Activated naive CD8-positive, alpha-beta T cell treated with anti-CD3 and anti-CD28 coated beads for 36 hours (primary cell): ENCODE measurements at places on chromosomes 6 and 20.

- peak; percentile 50 for DNase-seq
Observed at GRCh38 chr20:5996765-5997164, 46.3 kb downstream of the MCM8 start.

- no peak for DNase-seq
Observed at GRCh38 chr6:47670851-47671250, 27.5 kb upstream of the ADGRF4 start.

- DNase-seq = no peak
Observed at GRCh38 chr20:49868964-49869363, 46.4 kb downstream of the SPATA2 start.

DNA sequence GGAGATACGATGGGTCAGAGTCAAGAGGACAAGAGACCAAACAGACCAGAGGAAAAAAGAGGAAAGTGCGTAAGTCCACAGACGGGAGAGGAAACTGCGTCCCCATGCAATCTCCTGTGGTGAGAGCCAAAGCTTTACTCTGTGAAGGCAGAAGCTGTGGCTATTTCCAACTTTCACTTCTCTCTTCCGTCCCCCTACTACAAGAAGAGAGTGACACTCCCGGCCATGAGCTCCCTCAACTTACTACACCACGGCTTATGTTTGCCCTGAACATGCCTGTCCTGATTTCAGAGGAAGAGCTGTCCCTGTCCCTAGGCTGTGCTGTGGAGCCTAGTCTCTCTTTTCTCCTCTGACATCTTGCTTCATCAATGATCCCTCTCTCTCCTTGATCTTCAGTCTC lies 11.5 kb upstream of the SSR1 start:
- DNase-seq = no peak

- DNase-seq = no peak
Observed at GRCh38 chr6:7685276-7685675, 40.6 kb upstream of the BMP6 start.

DNA sequence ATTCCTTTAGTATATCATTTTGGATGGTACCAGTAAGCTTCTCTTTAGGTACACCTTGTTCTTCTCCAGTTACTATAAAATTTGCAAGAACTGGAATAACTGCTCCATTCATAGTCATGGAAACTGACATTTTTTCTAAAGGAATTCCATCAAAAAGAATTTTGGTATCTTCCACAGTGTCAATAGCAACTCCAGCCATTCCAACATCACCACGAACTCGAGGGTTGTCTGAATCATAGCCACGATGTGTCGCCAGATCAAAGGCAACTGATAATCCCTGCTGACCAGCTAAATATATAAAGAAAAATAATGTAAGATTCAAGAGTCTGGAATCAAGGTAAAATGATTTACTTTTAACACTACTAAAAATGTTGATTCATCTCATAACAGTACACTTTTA lies 5.3 kb downstream of the MMUT start:
- no peak for DNase-seq

- no peak for DNase-seq
Observed at GRCh38 chr20:59005523-59006166, 1.4 kb downstream of the CTSZ start.

DNA sequence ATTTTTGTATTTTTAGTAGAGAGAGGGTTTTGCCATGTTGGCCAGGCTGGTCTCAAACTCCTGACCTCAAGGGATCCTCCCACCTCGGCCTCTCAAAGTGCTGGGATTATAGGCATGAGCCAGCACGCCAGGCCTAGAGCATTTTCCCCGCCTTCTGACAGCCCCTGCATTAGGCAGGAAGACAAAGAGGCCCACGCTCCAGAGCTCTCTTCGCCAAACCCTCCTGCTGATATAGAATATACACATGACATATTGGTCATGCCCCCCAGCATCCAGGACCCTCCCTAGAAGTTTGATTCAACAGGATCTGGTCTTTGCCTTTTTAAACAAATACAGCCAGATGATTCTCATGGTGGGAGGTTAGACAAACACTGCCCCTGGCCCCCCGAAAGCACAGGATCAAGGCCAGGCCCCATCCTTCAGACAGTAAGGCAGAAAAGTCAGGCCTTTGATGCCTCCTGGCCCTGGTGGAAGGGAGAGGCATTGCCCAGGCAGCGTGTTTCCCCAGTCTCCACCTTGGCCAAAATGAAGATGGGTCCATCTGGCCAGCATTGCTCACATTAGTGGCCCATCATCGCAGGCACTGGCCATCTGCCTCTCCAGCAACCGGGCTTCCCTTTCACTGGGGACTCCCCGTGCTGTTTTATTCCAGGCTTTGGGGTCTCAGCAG lies 4.4 kb downstream of the SULF2 start:
- no peak for DNase-seq

DNA sequence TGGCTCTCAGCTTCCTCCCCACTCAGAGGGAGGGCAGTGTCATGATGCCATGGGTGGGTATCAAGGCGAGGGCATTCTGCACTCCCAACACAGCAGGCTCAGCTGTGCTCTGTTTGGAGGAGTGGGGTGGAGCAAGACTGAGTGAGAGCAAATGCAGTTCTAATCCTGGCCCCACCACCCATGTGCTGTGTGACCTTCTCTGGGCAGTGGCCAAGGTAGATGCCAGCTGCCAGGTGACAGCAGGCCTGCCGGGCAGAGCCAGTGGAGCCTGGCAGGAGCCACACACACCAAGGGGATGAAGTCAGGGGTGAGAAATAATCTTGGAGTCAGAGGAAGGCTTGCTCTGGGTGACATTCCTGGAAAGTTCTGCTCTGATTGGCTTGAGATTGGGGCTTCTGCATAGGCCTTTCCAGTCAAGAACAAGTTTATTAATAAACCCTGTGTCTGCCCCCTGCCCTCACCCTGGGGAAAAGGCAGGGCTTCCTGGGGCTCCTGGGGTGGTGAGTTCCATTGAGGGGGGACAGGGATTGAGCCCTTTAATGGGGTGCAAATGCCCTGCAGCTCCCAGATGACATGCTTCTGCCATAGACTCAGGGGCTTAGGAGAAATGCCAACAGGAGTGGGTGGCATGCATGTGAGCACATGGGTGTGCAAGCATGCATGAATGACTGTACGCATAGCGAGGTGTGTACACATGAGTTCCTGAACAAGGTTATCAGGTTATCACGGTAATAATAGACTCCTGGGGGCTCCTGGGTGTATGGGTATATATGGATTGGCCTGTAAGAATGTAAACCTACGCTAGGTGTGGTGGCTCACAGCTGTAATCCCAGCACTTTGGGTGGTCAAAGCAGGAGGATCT lies 134.2 kb downstream of the MRPL14 start:
- DNase-seq = no peak

DNA sequence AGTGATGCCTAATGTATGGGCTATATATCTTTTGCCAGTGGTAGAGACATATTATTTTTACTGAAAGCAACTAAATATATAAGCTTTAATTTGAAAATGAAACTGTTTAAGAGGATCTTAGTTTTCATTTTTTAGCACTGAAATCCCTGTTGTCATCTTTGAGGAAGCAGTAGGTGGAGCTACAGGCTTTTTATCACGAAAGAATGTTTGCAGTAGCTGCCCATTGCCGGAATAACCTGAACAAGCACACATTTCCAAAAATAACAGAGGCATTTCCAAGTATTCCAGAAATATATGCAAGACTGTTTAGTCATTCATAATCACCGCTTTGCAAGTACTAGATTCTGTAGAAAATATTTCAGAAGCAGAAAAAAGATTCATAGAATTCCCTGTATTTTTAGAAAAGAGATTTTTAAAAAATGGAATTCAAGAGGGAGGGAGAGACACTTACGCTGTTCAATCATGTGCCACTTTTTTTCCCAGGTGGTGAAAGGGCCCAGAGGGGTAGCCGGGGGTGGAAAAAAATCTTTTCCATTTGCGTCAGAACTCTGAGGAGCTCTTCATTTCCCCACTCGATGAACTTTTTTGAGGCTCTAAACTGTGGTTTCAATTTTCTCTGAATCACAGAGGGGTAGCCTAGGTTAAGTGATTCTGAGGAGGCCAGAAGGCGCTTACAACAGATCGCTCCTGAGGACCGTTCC lies 142.5 kb upstream of the FERMT1 start:
- no peak for DNase-seq
